Right hindlimb (tissue), 1 donor: ENCODE measurements at places on chromosomes 6 and 20.

DNA sequence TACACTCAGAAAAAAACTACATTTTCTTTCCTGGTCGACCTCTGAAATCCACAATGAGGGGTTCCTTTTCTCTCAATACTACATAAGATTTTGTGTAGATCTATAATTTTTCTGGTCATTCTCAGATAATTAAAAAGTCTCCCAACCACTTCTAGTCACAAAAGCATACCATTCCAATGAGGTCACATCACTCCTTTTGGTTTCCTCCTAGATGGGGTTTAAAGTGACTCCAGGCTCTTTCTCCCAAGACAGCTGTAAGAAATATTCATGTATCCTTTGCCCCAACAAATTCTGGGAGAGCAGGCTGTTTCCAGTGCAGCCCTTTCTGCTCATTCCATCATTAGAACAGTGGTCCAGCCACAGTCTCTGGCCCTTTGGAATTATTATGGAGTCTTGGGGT is 43.1 kb upstream of the BEND6 start:
- no peak for DNase-seq

- no peak for DNase-seq
These were observed 76.1 kb upstream of the TFAP2D start for GRCh38 chr6:50637267-50637666.

- DNase-seq: no peak
These were observed 125.7 kb downstream of the CRYBG1 start for GRCh38 chr6:106486236-106486635.

- no peak for DNase-seq
These were observed 24.8 kb downstream of the MTCL3 start for GRCh38 chr6:127494240-127494767.

DNA sequence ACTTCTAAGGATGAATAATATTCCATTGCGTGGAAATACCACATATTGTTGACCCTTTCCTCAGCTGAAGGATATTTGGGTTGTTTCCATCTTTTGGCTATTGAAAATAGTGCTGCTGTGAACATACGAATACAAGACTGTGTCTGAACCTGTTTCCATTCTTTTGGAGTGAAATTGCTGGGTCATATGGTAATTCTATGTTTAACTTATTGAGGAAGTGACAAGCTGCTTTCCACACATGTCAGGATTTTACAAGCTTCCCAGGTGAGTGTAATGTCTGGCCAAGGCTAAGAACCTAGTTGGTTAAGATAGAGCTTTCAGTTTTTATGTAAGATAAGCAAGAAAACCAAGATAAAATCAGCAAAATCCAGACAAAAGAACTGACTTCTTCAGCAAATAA is 48.8 kb downstream of the PPP1R3G start:
- no peak for DNase-seq

- no peak for DNase-seq
These were observed 45.8 kb downstream of the AHI1 start for GRCh38 chr6:135451617-135452190.

DNA sequence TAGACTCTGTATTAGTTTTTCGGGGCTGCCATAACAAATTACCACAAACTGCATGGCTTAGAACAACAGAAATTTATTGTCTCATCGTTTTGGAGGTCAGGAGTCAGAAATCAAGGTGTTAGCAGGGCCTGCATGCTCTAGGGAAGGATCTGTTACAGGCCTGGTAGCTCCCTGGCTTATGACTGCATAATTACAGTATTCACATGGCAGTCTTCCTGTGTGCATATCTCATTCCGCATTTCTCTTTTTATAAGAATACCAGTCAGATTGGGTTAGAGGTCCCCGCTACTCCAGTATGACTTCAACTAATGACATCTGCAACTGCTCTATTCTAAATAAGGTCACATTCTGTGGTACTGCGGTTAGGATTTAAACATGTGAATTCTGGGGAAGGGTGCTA is 59.3 kb upstream of the SLC2A12 start:
- no peak for DNase-seq

DNA sequence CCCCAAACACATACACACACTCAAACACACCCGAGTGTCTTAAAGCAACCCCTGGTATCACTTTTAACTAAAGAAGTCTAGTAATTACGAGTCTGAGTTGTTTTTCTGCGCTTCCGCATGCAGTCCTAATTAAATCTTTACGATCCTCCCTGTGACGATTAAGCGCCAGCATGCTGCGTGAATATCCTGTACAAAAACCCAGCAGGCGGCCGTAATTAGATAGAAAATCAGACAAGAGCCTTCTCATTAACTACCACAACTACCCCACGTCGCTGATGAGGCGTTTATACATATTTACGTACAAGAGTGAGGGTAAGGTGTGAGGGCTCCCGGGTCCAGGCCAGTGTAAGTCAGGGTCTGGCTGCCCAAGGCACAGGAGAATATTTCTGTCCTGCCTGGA is 8.1 kb downstream of the TFAP2B start:
- DNase-seq: no peak
